Small intestine (tissue), 16 donors: ENCODE measurements at places on chromosomes 6 and 20. TPM values are rescaled to one million over a fixed set of nuclear protein-coding genes. Genes with fewer than 3 reads are reported as not detected.

Gene VIP
- 6.2 TPM for polyA plus RNA-seq

Gene SDHAF4
- polyA plus RNA-seq, result 6.7 TPM

DNA sequence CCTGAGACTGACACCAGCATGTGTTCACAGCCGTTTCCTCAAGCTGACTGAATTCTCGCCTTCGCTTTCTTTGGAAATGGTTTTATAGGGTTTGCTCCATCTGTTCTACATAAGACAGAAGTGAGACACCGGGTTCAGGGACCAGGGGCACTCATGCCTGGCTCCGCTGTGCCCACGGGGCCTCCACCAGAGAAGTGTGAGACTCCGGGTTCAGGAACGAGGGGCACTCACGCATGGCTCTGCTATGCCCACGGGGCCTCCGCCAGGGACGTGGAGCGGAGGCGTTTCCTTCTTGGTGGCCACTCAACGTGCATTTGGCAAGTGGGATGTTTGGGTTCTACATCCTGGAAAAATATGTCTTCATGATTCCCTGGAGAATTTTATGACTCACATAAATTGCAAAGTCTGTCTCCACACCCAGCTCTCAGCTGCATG is 106.6 kb downstream of the RNASET2 start:
- DNase-seq, result no peak

- DNase-seq, result peak; percentile 80
These were observed 7.7 kb downstream of the TPMT start for GRCh38 chr6:18147160-18147559.

GRCh38 chr6:90197854-90198496 is 98.7 kb downstream of the BACH2 start:
- DNase-seq, result no peak

DNA sequence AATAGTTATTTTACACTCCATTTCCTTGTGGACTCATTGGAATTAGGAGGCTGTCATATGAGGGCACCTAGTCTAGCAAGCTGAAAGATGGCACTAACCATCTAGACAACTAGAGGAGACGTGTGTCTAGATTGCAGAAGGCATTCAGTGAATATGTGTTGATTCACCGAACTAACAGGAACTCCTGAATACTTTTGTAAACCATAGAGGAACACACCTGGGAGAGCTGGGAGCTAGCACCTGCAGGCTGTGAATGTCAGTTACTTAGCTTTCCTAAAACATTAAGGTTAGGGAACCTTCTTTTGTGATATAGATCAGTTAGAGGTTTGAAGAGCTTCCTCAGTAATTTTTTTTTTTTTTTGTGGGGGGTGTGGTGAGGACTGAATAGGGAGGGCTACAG is 7.7 kb downstream of the OPN5 start:
- DNase-seq, result no peak

DNA sequence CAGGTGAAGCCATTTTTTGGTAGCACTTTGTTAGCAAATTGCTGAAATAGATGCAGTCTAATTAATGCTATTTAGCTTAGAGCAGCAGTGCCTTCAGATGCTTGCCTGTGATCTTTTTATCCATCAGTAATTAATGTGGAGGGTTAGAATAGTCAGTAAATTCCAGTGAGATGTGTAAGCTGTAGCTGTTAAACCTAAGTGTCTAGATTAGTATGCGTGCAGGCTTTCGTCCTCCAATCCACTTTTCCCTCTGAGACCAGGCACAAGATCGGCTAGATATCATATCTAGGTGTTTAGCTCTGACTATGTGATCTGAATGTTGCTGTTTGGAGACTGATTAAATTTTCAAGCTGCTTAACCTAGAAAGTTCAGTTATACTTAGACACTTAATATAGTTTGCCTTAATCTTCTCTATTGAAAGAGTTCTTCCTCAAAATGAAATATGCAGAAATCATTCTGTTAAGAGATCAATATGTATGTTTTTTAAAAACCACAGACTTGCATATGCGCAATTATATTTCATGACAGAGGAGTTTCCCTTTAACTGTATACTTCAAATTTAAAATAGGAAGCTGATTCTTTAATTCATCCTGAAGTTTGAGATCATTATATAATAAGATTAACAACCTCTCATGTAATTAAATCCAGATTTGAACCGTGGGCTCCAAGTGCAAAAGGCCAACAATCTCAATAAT is 41.2 kb downstream of the XRN2 start:
- DNase-seq, result no peak

DNA sequence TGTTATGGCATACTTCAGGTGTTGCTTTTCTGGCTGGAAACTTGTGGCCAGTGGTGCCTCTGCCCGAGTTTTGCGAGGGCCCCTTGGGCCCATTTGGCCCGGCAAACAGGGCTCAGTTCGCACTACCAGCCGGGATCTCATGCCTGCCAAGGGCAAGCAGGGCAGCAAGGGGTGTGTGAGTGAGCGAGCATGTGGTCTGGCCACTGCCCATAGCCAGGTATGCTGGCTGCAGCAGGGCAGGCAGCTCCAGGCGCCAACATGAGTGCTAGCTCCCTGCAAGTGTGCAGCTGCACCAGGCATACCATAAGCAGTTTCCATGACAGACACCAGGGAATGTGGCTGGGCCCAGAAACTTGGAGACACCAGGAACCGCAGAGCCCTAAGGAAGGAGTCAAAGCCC is 389.5 kb downstream of the NKAIN2 start:
- no peak for DNase-seq

DNA sequence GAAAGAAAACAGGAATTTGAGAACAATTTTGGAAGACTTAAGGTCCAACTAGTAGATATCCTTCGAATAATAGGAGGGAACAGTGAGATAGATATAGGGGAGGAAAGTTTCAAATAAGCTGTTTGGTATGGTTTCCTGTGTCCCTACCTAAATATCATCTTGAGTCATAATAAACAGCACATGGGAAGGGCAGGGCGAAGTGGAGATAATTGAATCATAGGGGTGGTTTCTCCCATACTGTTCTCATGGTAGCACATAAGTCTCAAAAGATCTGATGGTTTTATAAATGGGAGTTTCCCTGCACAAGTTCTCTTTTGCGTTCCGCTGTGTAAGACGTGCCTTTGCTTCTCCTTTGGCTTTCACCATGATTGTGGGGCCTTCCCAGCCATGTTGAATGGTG is 39.5 kb upstream of the ENPP5 start:
- DNase-seq, result no peak
